ENCODE measurements at places on chromosomes 7 and 10. TPM values are rescaled to one million over a fixed set of nuclear protein-coding genes. Genes with fewer than 3 reads are reported as not detected.

- DNase-seq = no peak
Observed at GRCh38 chr7:70776627-70777101, 355.3 kb upstream of the GALNT17 start.

DNA sequence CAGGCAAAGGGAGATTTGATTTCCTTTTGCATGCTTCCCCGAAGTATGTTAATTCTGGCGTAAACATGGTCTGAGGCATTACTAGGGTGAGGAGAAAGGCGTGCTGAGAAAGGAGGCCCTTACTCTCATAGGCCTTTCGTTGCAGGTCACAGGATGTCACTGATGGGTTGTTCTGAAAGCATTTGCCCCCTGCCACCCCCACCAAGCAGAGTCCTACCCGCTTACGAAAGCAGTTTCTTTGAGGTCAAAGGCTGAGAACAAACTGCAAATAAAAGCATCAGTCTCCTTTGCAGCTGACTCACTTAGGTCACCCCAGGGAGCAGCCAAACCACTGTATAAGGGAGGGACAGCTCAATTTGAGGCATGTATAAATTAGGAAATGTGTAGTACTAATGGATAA lies 57.1 kb downstream of the BPGM start:
- DNase-seq = no peak

The TCAF2 gene
- 11.3 TPM for total RNA-seq

DNA sequence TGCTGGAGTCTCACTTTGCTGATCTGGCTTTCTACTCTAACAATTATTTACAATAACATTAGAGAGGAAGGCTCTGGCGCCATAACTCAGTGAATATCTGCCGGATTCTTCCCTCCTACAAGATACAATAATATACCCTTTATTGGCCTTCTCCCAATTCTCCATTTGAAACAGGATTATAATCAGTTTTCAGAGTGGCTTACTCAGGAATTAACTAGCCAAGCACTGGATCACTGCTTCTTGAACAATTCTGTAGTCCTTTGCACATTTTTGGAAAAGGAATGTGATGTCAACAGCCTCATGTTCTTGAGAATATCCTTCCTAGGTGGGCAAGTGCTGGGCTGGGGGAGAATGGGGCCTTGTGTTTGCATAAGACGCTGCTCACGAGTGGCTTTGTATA lies 125.9 kb downstream of the HIPK2 start:
- DNase-seq = no peak

DNA sequence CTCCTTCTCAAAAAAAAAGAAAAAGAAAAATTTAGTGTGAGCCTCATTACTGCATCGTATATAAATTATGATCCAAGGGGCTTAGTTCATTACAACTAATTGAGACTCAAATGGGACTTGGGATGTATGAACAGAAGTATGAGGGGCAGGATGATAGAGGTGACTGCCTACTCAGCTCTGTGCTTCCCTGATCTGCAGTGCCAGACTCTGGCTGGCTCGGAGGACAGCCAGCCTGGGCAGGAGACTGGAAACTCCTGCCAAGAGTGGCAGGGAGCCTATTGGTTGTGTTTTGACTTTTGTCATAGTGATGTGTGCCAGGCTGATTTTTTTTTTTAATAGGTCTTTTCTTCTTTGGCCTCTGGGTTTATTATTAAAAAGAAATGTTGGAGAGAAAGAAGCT lies 73.8 kb upstream of the GTF2IRD1 start:
- no peak for DNase-seq

The FAM25C gene
- total RNA-seq = not detected

DNA sequence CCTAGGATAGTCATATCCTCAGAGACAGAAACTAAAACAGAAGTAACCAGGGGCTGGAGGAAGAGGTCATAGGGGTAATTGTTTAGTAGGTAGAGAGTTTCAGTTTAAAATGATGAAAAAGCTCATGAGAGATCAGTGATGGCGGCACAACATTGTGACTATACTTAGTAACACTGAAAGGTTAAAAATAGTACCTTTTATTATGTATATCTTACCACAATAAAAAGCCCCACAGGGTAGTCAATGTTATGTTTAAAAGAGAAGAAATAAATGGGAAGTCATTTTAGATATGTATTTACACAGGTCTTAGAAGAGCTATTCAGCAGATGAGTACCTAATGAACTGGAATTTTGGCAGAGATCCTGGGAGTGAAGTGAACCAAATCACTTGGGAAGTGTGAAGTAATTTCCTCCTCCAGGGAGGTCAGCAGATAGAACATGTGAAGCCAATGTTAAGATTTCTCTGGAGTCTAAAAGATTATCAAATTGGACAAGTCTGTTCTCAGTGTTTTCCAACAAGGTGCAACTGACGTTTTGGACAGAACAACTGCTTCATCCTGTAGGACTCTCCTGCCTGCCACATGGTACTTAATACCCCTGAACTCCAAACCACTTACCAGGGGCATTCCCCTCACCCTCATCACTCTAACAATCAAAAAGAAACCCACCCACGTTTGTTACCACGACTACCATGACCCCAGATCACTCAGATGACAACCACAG lies 6.4 kb downstream of the CDCA7L start:
- no peak for DNase-seq

The THSD7A gene
- total RNA-seq = 0.57 TPM

The PTPN20 gene
- total RNA-seq = 1.8 TPM

DNA sequence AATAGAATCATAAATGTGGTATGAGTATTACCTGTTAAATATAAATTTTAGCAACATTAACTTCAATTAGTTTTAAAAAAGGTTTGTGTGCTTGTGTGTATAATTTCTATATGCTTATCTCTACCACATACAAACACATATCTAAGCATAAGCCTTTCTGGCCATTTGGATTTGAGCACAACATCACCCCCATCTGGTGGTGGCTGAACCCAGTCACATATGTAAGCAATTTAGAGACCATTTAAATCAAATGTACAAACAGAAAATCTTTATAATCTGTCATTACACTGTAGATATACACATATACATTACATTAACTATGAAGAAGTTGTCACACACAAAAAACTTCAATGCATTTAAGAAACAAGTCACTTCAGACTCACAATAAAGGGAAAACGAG lies 31.7 kb downstream of the GPR22 start:
- DNase-seq = no peak

The FAM24A gene
- not detected for total RNA-seq

The KIAA1217 gene
- 65.6 TPM for total RNA-seq

The SPAG6 gene
- not detected for total RNA-seq

DNA sequence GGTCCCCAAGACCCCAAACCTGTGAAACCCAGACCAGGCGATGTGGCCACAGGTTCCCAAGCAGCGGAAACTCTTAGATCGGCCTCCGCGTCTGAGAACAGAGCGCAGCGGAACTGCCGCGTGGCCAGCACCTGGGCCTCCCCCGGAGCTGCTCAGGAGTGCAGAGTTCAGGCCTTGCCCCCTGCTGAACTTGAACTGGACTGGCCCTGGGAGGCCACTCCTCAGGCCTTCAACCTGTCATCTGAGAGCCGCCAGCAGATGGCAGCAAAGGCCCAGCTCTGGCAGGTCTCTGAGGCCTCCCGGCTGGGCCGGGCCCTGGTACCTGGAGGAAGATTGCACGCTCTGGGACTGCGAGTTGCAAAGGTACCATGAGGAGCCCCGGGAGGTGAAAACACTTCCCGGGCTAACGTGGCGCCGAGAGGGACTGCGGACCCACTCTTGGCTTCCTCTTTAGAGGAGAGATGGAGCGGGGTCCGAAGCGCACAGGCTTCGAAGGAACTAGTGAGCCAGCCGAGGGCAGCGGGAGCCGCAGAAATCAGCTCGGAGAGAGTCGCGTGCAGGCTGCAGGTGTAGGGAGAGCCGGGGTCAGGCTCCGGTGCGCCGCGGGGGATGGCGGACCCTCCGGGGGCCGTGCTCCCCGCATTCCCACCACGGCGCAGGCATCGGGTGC lies 89.2 kb downstream of the PAXIP1 start:
- DNase-seq = no peak

The AGAP9 gene
- 8.8 TPM for total RNA-seq

Data from esophagus squamous epithelium (tissue), 5 donors.